Prostate gland (tissue), 2 donors: ENCODE measurements at places on chromosomes 1 and 21.
A peak's percentile ranks its signal among the peaks of the same experiment; 100 is the strongest.

DNA sequence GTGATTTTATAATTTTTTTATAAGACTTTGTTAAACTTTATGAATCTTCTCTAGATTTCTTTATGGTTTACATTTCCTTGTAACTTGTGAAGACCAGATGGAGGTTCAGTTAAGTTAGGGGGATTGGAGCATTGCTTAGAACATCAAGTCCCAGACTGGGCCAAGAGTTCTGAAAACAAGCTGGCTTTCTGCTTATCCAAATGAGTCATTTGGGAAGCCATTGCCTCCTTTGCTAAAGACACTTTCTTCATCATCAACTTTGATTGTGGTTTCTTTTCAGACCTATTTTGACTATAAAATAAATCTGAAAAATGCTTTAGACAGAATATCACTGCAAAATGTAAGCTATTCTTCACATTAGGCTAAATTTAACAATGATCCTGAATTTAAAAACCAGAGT is 446.8 kb downstream of the USP25 start:
- no peaks in the 10 kb centered on the region for H3K36me3 ChIP-seq
- H3K27me3 ChIP-seq = no peaks in the 10 kb centered on the region
- H3K4me3 ChIP-seq = no peak overlapping the region
- no peak for DNase-seq
- H3K4me1 ChIP-seq = no peaks in the 10 kb centered on the region
- peak overlapping the region; percentile 10 for H3K27ac ChIP-seq

GRCh38 chr1:44621841-44622286 is 52.4 kb downstream of the TMEM53 start:
- no peaks in the 10 kb centered on the region for H3K4me1 ChIP-seq
- no peaks in the 10 kb centered on the region for H3K36me3 ChIP-seq
- no peak for DNase-seq
- no peak overlapping the region for H3K27ac ChIP-seq
- no peaks in the 10 kb centered on the region for H3K27me3 ChIP-seq
- no peak overlapping the region for H3K4me3 ChIP-seq

GRCh38 chr1:33296824-33297223 is 24.1 kb downstream of the A3GALT2 start:
- no peaks in the 10 kb centered on the region for H3K36me3 ChIP-seq
- H3K27ac ChIP-seq = no peak overlapping the region
- no peaks in the 10 kb centered on the region for H3K4me1 ChIP-seq
- H3K27me3 ChIP-seq = no peaks in the 10 kb centered on the region
- H3K4me3 ChIP-seq = no peak overlapping the region

GRCh38 chr1:93675931-93676330 is 5.7 kb downstream of the BCAR3 start:
- H3K27me3 ChIP-seq = no peaks in the 10 kb centered on the region
- no peaks in the 10 kb centered on the region for H3K36me3 ChIP-seq
- H3K4me3 ChIP-seq = no peak overlapping the region

- H3K36me3 ChIP-seq = no peaks in the 10 kb centered on the region
- no peak for DNase-seq
- H3K4me3 ChIP-seq = no peak overlapping the region
- no peaks in the 10 kb centered on the region for H3K27me3 ChIP-seq
Measured at GRCh38 chr1:84502927-84503326, 3.3 kb upstream of the SPATA1 start.

GRCh38 chr1:230120921-230121381 is 53.9 kb downstream of the GALNT2 start:
- H3K4me1 ChIP-seq = no peaks in the 10 kb centered on the region
- H3K4me3 ChIP-seq = no peak overlapping the region
- no peaks in the 10 kb centered on the region for H3K27me3 ChIP-seq
- H3K27ac ChIP-seq = no peak overlapping the region
- DNase-seq = no peak
- H3K36me3 ChIP-seq = no peaks in the 10 kb centered on the region

GRCh38 chr1:45455162-45455561 is 35.8 kb downstream of the TESK2 start:
- no peaks in the 10 kb centered on the region for H3K27me3 ChIP-seq
- no peak overlapping the region for H3K27ac ChIP-seq
- H3K36me3 ChIP-seq = no peaks in the 10 kb centered on the region
- H3K4me1 ChIP-seq = no peaks in the 10 kb centered on the region

DNA sequence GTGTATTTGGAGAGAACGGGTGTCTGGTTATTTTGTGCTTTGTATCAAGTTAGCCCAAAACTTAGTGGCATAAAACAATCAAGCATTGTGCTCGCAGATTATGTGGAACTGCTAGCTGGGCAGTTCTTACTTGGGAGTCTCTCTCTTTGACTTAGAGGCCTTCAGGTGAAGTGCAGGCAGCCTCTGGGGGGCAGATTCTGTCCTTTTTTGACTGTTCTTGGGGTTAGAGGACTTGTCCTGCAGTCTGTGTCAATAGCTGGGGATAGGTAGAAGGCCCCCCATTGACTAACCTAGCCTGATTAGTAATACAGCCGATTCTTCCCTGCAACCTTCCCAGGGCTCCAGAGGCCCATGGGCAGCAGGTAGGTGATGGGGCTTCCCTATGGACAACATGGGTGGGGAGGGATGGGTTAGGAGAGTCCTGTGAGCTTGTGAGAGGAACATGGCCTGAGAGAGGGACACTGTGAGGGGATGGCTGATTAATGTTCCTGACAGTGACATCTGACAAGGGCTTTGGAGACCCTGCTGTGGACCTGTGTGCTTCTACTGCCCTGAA is 37.2 kb upstream of the ACOT11 start:
- no peaks in the 10 kb centered on the region for H3K36me3 ChIP-seq
- H3K4me3 ChIP-seq = no peak overlapping the region
- no peak overlapping the region for H3K27ac ChIP-seq
- no peak for DNase-seq
- H3K27me3 ChIP-seq = no peaks in the 10 kb centered on the region
- H3K4me1 ChIP-seq = no peaks in the 10 kb centered on the region

- no peaks in the 10 kb centered on the region for H3K27me3 ChIP-seq
- no peak overlapping the region for H3K4me3 ChIP-seq
- no peaks in the 10 kb centered on the region for H3K4me1 ChIP-seq
- no peaks in the 10 kb centered on the region for H3K36me3 ChIP-seq
- H3K27ac ChIP-seq = no peak overlapping the region
- no peak for DNase-seq
Measured at GRCh38 chr1:180934563-180934962, 21.9 kb downstream of the KIAA1614 start.

- H3K36me3 ChIP-seq = no peaks in the 10 kb centered on the region
- H3K4me3 ChIP-seq = no peak overlapping the region
- H3K27ac ChIP-seq = no peak overlapping the region
- no peak for DNase-seq
- no peaks in the 10 kb centered on the region for H3K27me3 ChIP-seq
- H3K4me1 ChIP-seq = no peaks in the 10 kb centered on the region
Measured at GRCh38 chr1:41414296-41414695, 53.1 kb downstream of the FOXO6 start.

DNA sequence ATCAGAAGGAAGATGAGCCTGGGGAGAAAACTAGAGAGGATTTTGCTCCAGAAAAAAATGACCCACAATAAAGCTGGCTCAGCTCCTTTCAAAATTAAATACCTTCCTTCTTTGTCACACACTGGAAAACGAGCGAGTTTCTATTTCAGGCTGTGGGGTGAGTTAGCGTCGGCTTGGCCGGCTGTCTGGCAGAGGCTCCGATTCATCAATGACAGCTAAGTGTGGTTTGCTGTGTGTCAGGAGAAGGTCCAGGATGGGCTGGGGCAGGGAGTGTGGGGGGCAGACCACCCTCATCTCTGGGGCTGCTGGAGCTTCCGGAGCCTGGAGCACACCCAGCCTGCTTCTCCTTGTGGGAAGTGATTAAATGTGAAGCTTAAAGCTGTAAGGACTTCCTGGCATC is 120.2 kb downstream of the ETS2 start:
- peak overlapping the region; percentile 51 for H3K27ac ChIP-seq
- DNase-seq = peak; percentile 63
- no peaks in the 10 kb centered on the region for H3K36me3 ChIP-seq
- no peaks in the 10 kb centered on the region for H3K27me3 ChIP-seq

DNA sequence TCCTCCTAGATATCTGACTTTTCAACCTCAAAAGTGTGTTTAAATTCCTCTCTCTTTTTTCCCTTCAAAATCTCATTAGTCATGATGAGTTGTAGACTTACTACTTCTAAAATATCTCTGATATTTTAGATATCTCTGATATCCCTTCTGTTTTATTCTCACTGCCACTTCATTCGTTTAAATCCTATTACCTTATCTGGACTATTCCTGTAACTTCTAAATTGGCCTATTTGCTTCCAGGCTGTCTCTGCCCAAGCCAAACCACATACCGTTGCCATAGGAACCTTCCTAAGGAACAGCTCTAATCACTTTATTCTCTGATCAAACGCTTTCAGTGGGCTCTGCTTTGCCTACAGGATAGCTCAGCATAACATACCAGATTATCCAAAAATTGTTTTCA is 333.1 kb upstream of the CHRM3 start:
- DNase-seq = no peak
- H3K4me3 ChIP-seq = no peak overlapping the region
- no peaks in the 10 kb centered on the region for H3K27me3 ChIP-seq
- H3K4me1 ChIP-seq = no peaks in the 10 kb centered on the region

- H3K4me3 ChIP-seq = no peak overlapping the region
- H3K27ac ChIP-seq = peak overlapping the region; percentile 67
- no peak for DNase-seq
- H3K4me1 ChIP-seq = peaks cover 3% of the 10 kb centered on the region
- H3K27me3 ChIP-seq = peaks cover 4% of the 10 kb centered on the region
- H3K36me3 ChIP-seq = no peaks in the 10 kb centered on the region
Measured at GRCh38 chr21:46065215-46065913, 32.5 kb upstream of the COL6A2 start.
